ENCODE measurements at places on chromosomes 13 and 19.

GRCh38 chr19:32201211-32201610, 144.2 kb upstream of the ZNF507 start:
- no peak for DNase-seq

GRCh38 chr13:51518827-51519226, 65.4 kb upstream of the WDFY2 start:
- no peak for DNase-seq

DNA sequence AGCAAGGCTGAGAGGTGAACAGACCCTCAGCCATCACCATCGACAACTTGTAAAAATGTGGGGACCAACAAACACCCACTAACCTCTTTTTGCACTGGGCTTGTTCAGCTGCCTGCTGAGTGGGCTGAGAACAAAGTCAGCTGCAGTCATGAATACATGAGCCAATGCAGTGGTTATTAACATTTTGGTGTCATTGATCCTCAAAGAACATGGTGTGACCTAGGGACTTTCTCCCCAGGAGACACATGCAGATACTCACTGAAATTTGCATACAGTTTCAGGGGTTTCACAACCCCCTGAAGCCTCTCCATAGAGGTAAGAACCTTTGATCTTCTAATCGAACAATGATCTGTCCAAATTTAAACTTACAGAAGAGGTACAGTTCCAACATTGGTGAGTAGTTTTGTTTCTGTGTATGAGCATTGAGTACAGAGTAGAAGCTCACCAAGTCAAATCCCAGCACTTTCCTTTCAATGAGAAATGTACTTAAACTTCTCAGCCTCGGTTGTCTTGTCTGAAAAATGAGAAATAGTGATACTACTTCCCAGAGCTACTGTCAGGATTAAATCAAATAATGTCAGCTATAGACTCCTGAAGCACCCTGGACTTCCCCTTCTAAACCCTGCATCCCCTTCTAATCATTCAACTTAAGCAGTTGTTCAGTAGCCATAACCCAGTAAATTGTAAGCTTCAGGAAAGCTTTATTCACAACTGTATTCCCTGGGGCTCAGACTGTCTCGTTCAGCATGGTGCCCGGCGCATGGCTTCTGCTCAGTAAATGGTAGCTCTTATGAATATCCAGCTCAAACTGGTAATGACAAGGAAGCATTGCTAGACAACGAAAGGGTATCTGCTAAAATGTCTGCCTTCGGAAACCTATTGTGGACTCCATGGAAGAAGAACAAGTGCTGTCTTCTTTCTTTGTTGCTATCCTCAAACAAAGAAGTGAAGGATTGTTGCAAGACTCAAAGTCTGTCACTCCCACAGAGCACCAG, 148.7 kb downstream of the FOXO1 start:
- no peak for DNase-seq

- DNase-seq, result peak; percentile 100
These were observed 9.6 kb downstream of the GIPR start for GRCh38 chr19:45677351-45678230.

GRCh38 chr13:25679936-25680335, 308.2 kb downstream of the ATP8A2 start:
- no peak for DNase-seq

DNA sequence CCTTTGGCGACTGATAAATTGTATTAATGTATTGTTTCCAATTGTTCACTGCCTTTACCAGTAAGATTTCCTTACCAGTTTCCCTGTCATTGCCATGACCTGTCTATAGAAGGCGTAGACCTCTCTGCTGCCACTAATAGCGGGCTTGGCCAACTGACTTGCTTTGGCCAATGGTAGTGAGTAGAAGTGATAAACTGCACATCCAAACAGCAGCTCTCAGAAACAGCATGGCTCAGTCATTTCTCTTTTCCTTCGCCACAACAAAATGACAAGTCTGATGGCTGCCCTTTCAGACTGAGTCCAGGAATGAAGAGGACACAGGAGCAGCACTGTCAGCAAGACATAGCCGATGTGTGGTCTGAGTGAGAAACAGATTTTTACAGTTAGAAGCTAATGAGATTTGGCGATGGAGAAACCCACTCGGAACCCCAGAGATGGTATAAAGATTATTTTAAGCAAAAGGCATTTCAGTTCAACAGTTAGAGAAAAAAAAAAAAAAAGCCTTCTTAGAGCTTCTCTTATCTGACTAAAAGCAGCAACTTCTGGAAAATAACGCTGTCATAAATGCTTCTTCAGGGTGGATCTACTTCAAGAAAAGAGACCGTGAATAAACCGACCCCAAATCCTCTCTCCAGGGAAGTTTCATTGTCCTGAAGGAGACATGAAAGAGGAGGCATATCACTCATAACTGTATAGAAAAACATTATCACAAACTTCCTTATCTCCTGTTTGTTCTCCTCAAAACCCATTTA, 42.0 kb upstream of the TM9SF2 start:
- DNase-seq, result no peak

GRCh38 chr19:31154021-31154420, 195.2 kb downstream of the TSHZ3 start:
- DNase-seq, result no peak

GRCh38 chr13:113762538-113762937, 3.5 kb downstream of the TMEM255B start:
- no peak for DNase-seq

DNA sequence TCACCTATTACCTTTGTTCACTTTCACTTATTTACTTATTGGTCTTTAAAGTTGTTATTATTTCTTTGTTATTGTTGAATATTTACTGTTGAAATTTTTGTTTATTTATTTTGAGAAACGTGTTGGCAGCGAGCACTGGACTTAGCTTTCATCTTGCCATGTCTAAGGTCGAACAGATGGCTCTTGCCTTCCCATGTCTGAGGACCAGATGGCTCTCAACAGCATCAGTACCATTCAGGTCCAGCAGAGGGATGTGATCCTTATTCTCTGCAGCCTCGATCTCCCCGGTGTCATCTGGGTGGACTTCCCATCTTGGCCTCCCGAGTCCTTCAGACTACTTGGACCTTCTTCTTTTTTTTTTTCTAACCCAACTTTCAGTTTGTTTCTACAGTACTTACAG, 1437.6 kb downstream of the UQCRFS1 start:
- no peak for DNase-seq

GRCh38 chr13:50408068-50408467, 392.8 kb downstream of the KCNRG start:
- no peak for DNase-seq

DNA sequence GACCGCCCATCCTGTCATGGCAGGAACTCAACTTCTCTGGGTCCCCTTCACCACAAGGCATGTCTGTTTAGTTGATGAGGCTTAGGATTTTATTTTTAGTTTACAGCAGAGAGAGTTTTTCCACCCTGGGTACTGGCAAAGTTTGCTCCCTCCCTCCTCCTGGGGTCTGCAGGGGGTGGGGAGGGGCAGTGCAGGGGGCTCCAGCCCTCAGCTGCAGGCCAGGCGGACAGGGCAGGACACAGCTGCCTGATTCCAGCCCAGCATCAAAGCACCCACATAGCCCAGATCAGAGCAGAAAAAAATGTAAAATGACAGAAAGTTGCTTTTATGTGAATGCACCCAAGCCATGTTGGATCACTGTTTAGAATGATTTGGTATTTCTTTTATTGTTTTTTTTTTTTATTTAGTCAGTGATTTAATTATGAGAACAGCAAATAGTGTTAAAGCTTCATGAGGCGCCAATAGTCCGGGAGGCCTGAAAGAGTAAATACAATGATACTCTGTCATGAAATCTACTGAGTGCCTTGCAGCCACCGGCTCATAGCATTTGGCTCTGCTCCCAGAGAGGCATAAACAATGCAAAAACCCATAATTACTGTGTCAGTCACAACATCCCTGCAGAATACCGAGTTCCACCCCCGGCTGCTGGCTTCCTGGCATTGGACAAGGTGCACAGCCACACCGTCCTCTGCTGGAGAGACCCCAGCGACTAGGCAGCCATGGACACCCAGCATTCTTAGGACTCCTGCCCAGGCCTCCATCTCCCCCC, 923.5 kb downstream of the UQCRFS1 start:
- DNase-seq, result peak; percentile 19

DNA sequence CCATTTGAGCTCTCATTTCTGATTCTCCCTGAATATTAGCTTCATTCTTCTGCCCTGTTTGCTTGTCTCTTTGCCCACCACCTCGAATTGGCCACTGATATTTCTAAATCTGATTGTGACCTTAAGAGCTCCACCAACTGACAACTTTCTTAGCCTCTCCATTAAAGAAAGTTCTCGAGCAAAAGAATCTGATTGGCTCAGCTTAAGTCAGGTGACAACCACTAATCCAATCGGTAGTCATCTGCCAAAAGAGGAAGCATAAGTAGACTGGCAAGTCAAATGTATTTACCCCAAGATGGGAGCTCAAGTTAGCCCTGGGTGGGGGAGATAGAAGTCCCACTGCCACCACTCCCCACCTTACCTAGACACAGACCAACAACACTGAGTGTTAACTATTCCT, 41.5 kb downstream of the NOTCH3 start:
- no peak for DNase-seq

DNA sequence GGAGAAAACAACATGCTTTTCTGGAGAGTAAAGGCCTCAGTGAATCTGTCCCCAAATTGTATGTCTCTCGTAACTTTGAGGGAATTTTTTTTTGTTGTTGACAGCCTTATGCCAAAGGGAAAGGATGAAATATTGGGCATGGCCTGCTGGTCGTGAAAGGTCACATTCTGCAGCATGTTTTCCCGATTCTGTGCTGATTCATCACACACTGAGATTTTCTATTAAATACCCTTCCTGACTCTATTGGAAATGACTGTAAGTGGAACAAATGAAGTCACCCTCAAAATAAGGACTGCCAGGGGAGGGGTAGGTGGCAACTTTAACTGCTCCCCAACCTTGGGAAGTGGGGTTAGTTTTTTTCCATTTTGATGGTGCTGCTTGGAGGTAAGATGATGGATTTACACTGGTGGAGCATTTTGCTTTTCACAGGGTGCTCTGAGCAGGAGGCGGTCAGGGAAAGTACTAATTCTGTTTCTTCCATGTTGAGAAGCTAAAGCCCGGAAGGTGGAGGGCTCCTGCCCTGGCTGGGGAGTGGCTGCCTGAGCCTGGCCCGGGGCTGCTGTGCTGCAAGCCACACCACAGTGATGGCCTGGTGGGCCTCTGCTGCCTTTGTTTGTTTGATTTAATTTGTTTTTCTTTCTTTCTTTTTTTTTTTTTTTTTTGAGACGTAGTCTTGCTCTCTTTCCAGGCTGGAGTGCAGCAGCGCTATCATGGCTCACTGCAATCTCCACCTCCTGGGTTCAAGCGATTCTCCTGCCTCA, 116.8 kb upstream of the SPATA13 start:
- DNase-seq, result no peak

- DNase-seq, result peak; percentile 63
These were observed 1.0 kb upstream of the NCCRP1 start for GRCh38 chr19:39195755-39196154.

DNA sequence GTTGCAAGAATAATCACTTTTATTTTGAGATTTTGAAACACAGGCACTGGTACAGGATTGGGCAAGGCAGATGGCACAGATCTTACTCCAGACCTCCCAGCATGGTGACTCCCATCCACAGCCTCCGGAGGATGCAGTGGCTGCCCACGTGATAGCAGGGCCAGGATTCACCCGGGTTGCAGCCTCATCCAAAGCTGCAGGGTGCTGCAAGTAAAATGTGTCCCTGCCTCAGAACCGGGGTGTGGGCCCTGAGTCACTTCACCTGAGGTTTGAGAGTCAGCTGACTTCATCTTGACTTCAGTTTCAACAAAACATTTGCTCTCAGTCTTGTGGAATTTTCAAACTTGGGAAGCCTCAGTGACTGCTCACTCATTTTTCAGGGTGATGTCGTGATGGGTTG, 201.9 kb downstream of the FGF9 start:
- DNase-seq, result no peak

Measured in body of pancreas (tissue), 4 donors.